NCI-H748 treated with DMSO at 0.1 percent for 48 hours (cell line): ENCODE measurements at places on chromosomes 11 and 22.

GRCh38 chr11:118846181-118846935, 37.3 kb upstream of the CXCR5 start:
- no peak for DNase-seq

DNA sequence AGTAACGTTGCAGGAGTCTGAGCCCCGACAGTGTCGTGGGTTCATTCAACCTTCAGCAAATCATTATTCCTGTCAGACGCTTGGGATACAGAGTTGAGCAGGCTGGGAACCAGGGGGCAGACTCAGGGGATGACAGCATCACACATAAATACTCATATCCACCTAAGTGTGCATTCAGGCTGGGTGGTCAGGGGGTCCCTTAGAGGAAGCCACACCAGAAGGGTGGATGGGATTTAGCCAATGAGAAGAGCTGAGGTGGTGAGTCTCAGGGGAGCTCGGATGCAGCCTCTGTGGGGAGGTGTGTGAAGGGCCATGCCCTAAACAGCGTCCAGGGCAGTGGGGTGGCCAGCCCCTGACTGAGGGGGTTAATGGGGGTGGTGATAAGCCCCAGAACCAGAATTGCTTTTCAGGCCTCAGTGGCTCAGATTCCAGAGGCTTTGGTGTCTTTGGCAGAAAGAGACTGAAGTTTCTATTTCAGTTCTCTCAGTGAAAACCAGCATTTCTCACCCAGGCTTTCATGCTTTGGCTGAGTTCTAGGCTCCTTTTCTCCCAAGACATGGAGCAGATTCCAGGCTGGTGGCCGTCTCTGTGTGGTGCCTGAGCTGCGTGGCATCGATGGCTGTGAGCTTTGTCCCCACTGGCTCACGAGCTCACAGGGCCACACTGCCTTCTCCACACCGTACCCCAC, 83.9 kb upstream of the CLDN5 start:
- DNase-seq, result no peak

- peak; percentile 7 for DNase-seq
These were observed 17.9 kb downstream of the CLNS1A start for GRCh38 chr11:77619576-77620198.

- DNase-seq, result no peak
These were observed 14.8 kb downstream of the ALG12 start for GRCh38 chr22:49903322-49904039.

DNA sequence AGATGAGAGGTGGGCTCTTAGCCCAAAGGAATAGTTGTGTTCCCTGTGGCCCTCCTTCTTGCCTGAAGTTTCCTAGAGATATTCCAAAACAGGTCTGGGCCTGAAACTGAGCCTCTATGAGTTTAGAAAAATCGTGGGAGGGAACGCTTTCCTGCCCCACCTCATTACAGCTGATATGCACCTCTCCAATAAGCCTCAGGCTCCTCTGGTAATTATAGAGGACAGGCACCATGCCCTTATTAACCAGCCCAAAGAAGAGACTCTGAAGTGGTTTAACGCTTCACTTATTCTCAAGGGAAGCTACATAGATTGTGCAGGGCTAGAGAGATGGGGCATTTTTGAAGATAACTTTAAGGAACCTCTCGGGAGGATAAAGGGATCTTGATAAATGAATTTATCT, 3.4 kb upstream of the MPZL2 start:
- DNase-seq, result no peak

GRCh38 chr11:10600570-10601248, 32.2 kb upstream of the LYVE1 start:
- DNase-seq, result no peak

GRCh38 chr22:43176090-43176489, 10.8 kb downstream of the TTLL12 start:
- DNase-seq, result no peak

- DNase-seq, result no peak
These were observed 1.8 kb upstream of the EHF start for GRCh38 chr11:34619062-34619516.

- DNase-seq, result no peak
These were observed 18.4 kb downstream of the LRP5 start for GRCh38 chr11:68330700-68331337.

DNA sequence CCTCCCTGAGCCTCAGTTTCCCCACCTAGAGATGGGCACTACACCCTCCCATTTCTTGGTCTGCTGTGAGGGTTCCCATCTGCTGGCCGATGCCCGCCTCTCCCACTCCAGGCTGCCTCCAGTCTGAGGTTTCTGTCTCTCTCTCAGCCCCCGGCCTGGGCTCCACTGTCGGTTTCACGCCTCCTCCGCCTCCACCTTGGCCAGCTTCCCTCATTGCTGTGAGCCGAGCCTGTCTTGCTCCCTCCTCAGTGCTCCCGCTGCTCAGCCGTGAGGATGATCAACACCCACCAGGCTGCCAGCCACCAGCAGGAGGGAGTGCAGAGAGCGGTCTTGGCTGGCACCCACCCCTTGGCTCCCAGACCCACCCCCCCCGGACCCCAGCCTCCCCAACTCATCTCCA, 61.0 kb downstream of the CYTH4 start:
- DNase-seq, result no peak

DNA sequence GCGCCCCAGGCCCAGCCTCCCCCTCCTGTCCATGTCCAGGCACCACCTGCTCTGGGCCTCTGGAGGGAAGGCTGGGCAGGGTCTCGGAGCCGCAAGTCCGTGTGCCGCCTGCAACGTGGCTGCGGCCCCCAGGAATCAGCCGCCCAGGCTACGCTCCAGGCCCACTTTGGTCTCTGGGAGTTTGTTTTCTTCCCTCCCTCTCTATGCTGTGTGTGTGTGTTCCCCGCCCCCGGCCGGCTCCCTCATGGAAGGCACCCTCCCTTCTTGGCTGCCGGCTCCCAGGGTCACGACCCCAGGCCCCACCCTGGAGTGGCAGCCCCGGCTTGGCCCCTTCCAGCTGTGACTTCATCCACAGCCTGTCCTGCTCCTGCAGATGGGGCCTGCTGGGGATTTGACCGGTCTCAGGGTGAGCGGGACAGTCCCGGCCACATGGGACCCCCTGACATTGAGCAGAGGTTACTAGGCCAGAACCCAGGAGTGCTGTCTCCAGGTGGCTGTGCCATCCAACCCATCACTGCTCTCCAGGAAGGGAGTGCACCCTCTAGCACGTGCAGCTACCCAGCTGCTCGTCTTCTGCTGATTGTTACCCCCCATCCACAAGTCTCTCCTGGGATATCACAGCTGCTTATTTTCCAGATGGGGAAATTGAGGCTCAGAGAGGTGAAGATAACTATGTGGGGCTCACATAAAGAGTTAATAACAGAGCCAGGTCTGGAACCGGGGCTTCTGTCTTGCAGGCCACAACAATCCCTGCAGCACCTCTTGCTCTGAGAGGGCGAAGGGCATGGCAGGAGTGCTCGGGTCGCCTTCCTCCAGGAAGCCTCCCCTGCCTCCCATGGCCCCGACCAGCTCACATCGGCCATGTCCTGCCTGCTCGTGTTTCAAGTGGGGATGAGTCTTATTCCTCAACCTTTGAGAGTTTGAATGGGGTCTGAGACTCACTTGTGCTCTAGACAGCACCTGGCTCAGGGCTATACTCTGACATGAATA, 2.8 kb upstream of the LIF start:
- no peak for DNase-seq

DNA sequence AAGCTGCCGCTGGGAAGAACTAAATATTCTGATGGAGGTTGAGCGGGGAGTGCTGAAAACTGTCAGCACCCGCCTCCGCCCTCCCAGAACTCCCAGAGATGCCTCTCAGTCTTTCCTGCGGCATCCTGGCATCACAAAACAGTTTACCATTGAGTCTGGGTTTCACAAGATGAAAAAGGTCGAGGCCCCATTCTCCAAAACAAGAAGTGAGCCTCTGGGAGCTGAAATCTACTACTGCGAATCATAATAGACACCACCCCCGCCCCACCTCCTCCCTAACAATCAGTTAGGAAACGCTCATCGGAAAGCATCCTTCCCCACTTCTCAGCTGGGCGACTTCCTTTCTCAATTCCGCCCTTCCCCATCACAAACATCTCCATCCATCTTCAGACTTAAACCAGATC, 1.0 kb downstream of the SUN2 start:
- DNase-seq, result peak; percentile 1

- no peak for DNase-seq
These were observed 36.3 kb upstream of the JAM3 start for GRCh38 chr11:134032501-134033091.

DNA sequence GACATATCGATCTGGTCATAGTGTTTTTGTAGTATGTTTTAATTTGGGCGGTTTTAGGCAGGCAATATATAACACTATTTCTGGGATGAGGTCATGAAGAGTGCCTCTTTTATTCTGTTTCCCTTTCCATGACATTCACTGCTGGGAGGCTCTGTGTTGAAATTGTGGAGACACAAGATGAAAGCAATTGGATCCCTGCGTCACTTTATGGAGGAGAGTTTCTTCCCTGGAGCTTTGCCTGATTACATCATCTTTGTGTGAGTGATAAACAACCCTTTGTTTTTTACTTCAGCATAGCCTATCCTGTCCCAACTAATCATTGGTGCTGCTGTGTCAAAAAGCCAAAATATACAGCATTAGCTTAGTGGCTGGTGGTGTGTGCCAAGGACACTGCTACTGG, 48.6 kb downstream of the PARVG start:
- DNase-seq, result no peak

DNA sequence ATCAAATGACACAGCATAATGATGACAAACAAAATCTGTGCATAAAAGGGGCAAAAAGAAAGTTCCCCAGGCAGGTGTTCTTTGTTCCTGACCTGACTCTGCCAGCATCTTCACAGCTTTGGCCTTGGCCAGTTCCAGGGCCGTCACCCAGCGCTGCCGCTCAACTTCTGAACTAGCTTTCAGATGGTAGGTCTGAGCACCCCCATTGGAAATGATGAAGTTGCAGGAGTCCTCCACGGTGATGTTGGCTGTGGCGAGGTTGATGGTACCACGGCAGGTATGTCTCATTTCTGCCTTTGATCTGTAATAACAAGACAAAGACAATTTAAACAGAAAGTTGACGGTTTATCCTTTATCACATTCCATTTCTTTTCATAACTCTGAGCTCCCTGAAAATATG, 5.3 kb downstream of the OSBP start:
- no peak for DNase-seq

- DNase-seq, result no peak
These were observed 69.7 kb downstream of the PHF21B start for GRCh38 chr22:44940130-44940529.

DNA sequence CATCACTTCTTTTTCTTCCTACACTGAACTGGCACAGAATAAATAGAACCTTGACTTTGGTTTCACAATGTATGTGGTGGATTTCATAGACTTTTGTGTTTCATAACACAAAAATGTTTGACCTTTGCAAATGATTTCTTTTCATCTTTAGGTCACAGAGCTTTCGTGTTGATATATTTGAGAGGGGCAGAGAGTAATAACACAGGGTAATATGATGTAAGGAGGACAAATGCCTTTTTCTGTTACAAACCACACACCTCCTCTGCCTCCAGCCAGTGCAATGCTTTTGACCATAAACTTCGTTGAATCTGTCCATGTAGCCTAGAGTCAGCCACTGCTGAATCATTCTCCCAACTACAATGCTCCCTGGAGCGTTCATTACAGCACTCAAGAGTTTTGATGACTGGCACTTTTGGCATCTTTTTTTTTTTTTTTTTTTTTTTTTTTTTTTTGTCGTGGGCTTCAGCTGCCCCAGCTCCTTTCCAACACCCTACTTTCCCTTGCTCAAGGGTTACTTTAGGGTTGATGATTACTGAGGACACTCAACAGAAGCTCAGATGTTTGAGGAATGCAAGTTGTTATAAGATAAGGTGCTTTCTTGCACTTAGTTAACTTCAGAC, 11.4 kb upstream of the CAT start:
- DNase-seq, result no peak

DNA sequence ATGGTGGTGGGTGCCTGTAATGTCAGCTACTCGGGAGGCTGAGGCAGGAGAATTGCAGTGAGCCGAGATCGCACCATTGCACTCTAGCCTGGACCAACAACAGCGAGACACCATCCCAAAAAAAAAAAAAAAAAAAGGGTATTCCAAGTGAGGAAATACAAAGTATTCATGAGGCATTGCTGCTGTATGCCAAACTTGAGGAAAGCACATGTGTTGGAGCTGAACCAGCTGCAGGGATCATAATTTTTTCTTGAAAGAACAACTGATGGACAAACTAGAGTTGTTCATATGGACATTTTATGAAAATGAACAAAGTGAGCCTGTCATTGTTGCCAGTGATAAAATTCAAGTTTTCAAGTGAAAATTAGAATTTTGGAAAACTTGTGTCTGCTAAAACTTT, 15.8 kb downstream of the MARK2 start:
- DNase-seq, result no peak

- DNase-seq, result no peak
These were observed 372.6 kb upstream of the NARS2 start for GRCh38 chr11:78946945-78947902.

- DNase-seq, result no peak
These were observed 2.0 kb downstream of the CDKN1C start for GRCh38 chr11:2883640-2883978.

DNA sequence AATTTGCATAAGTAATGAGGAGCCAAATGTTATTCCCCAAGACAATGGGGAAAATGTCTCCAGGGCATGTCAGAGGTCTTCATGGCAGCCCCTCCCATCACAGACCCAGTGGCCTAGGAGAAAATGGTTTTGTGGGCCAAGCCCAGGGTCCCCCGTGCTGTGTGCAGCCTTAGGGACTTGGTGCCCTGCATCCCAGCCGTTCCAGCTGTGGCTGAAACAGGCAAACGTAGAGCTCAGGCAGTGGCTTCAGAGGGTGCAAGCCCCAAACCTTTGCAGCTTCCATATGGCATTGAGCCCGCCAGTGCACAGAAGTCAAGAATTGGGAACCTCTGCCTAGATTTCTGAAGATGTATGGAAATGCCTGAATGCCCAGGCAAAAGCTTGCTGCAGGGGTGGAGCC, 79.9 kb downstream of the FAM181B start:
- DNase-seq, result no peak

GRCh38 chr22:45212306-45212709, 28.4 kb downstream of the KIAA0930 start:
- DNase-seq, result no peak

DNA sequence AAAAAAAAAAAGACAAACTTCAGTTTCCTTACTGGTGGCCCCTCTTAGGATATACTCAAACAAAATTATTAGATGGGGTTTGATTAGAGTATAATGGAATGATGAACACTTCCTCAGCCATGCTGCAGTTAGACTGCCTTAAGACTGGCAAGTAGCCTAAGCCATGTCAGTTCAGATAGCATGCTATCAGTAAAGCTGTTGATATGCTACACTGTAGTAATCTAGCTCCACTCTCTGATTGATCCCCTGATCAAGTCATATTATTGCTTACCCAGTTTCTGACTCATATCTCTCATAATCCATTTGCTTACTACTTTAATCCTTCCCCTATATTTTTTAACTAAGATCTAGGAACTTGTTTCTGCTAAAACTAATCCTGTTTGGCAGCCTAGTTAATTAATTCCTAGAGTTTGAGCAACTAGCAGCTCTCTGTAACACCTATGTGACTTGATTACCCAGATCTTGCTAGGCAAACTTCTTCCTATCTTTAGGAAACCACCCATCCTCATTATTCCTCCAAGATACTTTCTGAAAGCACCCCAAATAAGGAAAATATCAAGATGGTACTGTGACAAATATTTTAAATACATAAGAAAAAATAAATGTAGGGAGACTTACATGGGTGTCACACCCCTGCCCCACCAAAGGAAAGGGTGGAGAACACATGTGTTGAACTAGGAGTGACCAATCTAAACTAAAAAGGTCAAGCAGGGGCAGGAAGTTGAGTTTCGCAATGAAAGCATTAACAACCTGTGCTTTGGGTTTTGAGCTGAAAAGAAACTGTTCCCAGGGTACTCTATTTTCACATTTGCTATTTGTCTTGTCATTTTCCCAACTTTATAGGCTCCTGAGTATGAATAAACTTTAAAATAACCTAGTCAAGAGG, 43.2 kb downstream of the PIK3C2A start:
- DNase-seq, result no peak
